ENCODE measurements at places on chromosomes 13 and 19. TPM values are rescaled to one million over a fixed set of nuclear protein-coding genes. Genes with fewer than 3 reads are reported as not detected.
A peak's percentile ranks its signal among the peaks of the same experiment; 100 is the strongest.

SHISA7 gene
- not detected for total RNA-seq

SAMD4B gene
- 74.1 TPM for total RNA-seq

PRR12 gene
- 26.1 TPM for total RNA-seq

GRCh38 chr19:57934820-57935665, at the start of gene ZNF418:
TSS of gene ZNF418 (minus strand) at chr19:57935402. CDS start at chr19:57933822, 1,580 bp downstream.
- peak; percentile 86 for DNase-seq

GRCh38 chr13:21466527-21466926, 7.4 kb upstream of the ZDHHC20 start:
- no peak for DNase-seq

GRCh38 chr19:7078008-7078407, 8.5 kb downstream of the ZNF557 start:
- DNase-seq, result no peak

GRCh38 chr19:56109226-56109625, 11.9 kb downstream of the ZNF787 start:
- DNase-seq, result no peak

GRCh38 chr13:113489549-113490495, 689 bp downstream of the DCUN1D2 start:
- DNase-seq, result peak; percentile 15

Data from left lung (tissue), 14 donors.